Glutamatergic neuron (in vitro differentiated cells): ENCODE measurements at places on chromosomes 1 and 21.

- no peak for DNase-seq
Observed at GRCh38 chr1:118739501-118739900, 248.6 kb downstream of the TBX15 start.

DNA sequence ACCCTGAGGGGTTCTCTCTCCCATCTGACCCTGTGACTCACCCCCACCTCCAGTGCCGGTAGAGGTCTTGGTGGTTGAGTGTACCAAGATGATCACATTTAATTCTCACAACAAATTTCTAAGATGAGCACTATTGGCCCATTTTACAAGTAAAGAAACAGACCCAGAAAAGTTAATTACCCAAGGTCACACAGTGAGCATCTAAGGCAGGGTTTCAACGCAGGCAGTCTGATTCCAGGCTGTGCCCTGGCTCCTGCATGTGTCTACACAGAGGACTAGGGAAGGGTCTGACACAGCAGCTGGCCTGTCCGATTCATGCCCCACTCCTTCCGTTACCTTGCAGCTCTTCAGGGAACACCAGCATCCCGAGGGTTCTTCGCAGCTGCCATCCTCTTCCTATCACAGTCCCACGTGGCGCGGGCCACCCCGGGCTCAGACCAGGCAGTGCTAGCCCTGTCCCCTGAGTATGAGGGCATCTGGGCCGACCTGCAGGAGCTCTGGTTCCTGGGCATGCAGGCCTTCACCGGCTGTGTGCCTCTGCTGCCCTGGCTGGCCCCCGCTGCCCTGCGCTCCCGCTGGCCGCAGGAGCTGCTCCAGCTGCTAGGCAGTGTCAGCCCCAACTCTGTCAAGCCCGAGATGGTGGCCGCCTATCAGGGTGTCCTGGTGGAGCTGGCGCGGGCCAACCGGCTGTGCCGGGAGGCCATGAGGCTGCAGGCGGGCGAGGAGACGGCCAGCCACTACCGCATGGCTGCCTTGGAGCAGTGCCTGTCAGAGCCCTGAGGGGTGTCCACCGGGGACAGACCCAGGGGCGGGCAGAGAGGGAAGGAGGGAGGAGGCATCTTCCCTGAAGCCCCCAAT, 7.5 kb downstream of the NCDN start:
- no peak for DNase-seq

DNA sequence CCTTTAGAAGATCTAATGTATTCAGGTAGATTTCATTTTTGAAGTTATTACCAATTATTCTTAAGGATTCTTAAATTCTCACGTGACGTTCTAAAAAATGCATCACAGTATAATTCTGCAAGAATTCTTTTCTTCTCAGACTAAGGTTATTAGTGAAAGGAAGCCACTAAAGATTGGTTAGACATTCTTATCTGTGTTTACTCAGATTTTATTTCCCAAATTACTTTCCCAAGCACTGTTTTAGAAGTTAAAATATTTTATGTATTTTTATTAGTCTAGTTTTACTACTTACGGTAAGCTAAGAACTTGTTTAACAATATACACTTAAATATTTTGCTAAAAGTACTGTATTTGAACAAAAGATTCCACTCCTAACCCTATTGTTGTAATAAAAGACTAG, 28.4 kb downstream of the AGO3 start:
- no peak for DNase-seq

DNA sequence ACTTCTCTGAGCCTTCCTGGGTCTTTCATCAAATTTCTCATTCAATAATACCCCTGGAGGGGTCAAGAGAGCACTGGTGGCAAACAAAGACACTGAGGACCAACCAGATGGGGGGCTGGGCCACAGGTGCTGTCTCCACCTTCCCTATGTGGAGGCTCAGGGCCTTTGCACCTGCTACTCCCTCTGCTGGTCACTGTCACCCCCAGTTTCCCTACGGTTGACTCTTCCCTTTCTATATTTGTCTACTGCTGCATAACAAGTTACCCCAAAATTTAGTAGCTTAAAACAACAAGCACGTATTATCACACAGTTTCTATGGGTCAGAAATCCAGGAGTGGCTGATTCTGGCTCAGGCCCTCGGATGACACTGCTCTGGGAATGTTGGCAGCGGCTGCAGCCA, 138.8 kb upstream of the RUNX3 start:
- DNase-seq: no peak

GRCh38 chr1:107499139-107499744, 358.4 kb downstream of the NTNG1 start:
- no peak for DNase-seq

DNA sequence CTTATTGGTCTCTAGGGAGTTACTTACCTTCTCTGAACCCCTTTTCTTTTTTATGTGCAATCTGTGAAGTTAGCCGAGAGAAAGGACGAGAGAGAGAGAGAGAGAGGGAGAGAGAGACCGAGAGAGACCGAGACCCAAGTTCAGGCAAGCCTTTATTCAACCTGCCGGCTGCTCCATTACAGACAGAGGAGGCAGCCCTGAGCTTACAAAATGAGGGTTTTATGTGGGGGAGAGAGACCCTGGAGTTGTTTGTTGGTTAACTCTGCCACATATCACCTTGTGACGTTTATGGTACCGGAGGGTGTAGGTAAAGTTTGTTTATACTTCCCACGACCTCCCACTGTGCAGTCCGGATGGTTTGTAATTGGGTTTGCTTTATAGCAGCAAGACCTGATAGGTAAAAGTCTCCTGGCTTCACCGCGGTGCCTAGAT, 1.5 kb upstream of the MCOLN3 start:
- DNase-seq: no peak

DNA sequence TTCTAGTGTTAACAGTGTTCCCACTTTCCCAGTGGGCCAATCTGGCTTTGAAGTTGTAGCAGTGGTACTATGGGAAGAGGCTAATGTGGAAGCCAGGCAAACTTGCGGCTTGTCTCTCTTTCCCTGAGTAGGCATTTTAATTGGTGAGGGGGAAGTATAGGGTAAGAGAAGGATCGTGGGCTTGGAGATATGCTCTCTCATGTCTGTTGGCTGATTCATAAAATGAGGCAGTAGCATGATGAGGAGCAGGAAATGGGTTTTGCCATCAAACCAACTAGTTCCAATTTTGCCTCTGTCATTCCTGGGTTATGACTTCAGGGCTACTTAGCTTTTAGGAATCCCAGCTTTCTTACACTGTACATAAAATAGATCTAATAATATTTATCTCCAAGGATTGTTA, 12.1 kb downstream of the C8A start:
- no peak for DNase-seq

- DNase-seq: no peak
Observed at GRCh38 chr1:107524301-107524700, 383.5 kb downstream of the NTNG1 start.

- peak; percentile 91 for DNase-seq
Observed at GRCh38 chr1:110756506-110756905, 81.8 kb upstream of the KCNA3 start.

DNA sequence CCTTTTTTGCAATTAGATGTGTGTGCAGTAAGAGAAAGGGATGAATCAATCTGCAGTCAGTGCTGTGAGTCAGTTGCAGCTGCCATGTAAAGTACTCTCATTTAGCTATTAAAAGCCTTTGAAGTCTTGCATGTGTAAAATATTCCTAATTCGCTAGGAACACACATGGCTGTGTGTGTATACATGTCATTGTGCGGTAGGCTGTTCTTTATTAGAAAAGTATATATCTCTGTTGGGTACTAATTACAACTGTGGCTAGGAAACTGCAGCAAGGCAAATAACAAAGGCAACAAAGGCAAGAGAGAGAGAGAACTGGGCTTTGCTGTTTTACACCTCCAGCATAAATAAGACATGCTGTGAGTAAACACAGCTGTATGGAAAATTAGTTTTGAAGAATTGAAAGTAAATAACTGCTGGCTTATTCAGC, 41.7 kb downstream of the EPB41 start:
- DNase-seq: no peak

GRCh38 chr1:203663821-203664220, 37.2 kb downstream of the ATP2B4 start:
- DNase-seq: no peak

DNA sequence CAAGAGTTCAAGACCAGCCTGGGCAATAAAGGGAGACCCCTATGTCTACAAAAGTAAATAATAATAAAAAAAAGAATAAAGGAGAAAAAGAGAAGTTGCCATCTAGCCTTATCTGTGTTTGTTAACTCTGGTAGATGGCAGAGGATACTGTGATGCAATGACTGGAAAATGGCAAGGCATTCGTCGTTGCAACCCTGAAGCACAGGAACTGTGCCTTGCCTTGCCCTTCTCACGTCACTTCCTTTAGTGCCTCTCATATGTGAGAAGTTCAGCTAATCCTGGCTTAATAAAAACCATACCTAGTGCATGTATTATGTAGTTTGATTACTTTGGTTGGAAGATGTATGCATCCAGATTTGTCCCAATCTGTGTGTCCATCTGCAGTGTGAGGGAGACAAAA, 25.8 kb upstream of the PIGC start:
- no peak for DNase-seq

GRCh38 chr1:239677362-239677761, 291.0 kb downstream of the CHRM3 start:
- no peak for DNase-seq

GRCh38 chr1:202697038-202697437, 13.2 kb downstream of the SYT2 start:
- peak; percentile 37 for DNase-seq
